ENCODE measurements at places on chromosomes 3 and 15. TPM values are rescaled to one million over a fixed set of nuclear protein-coding genes. Genes with fewer than 3 reads are reported as not detected.

ELP6 gene
- 19.9 TPM for total RNA-seq

LMAN1L gene
- 0.42 TPM for total RNA-seq

- DNase-seq = no peak
These were observed 136.0 kb downstream of the CD47 start for GRCh38 chr3:107954845-107955244.

CHL1 gene
- 290 TPM for total RNA-seq

GPR149 gene
- not detected for total RNA-seq

GRCh38 chr15:55282284-55282833, 7.3 kb downstream of the RAB27A start:
- DNase-seq = no peak

- no peak for DNase-seq
These were observed 5.1 kb upstream of the SCAMP2 start for GRCh38 chr15:74878273-74878672.

DNA sequence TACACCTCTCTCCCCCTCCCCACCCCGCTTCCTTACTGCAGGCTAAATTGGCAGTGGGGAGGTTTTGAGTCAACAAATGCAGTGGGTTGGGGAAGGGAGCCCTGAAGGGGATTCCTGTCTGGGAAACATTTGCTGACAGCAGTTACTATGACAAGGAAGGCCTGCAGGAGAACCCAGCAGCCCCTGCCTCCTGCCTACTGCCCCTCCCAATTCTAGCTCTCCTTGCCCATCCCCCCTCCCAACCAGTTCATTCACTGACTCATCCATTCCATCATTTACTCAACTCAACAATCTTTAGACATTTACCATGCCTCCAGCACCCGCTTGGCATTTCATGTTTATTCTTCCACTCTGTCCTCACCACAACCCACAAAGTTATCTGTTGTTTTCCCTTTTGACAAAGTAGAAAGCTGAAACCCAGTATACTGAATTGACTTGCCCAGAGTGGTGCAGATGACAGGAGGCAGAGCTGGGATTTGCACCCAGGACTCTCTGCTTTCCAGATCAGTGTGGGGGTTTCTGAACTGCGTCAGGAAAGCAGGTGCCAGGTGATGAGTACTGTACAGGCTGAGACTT, 75.0 kb downstream of the MAGEF1 start:
- no peak for DNase-seq

UMPS gene
- total RNA-seq = 11.0 TPM

ZMYND10 gene
- 0.30 TPM for total RNA-seq

GRCh38 chr15:51681303-51681963, at the start of gene SCG3:
SCG3 (plus strand) TSS chr15:51681503; CDS start chr15:51681756, 253 bp downstream.
- DNase-seq = peak; percentile 70

IL12A gene
- total RNA-seq = not detected

DNA sequence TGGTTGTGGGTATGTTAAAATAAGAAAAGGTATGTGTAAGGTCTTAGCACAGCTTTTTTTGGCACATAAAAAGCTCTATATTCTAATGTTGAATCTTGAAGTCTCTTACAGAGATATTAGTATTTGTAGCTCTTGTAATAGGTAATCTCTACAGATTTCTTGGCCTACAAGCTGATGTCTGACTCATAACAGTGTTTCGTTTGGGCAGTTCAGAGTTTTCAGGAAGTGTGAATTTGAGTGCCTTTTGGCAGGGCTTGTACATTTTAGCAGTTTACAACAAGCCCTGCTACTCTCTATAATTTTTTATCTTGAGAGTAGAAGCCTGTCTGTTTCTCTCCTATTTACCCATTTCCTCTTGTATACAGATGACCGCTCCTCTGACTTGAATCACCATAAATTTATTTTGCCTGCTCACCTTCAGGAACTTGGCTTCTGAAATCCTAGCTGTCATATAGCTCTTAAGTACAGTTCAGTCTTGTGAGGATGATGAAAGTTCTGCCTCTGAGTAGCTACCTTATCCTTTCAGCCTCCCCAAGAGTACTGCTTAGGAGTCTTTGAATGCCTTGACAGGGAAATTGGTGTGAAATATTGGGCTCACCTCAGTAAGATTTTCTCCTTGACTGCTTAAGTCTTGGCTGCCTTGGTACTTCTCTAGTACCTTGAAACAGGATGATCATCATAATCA, 419.9 kb upstream of the RARB start:
- DNase-seq = no peak

All from tibial nerve (tissue), 4 donors.